Chondrocyte (in vitro differentiated cells): ENCODE measurements at places on chromosomes 16 and 17. TPM values are rescaled to one million over a fixed set of nuclear protein-coding genes. Genes with fewer than 3 reads are reported as not detected.

LGALS9B gene
- total RNA-seq: not detected in 3 replicates

ADAM11 gene
- total RNA-seq: 0.44 to 0.49 TPM (median 0.47 TPM) in 3 replicates

KRTAP4-5 gene
- not detected in 3 replicates for total RNA-seq

EPX gene
- total RNA-seq: not detected in 3 replicates

CCL13 gene
- total RNA-seq: not detected in 3 replicates

CCL17 gene
- not detected in 3 replicates for total RNA-seq

LUC7L3 gene
- 71.5 to 99.0 TPM (median 73.9 TPM) in 3 replicates for total RNA-seq

MT1F gene
- total RNA-seq: 2.6 to 5.8 TPM (median 4.4 TPM) in 3 replicates

TRAF7 gene
- total RNA-seq: 62.1 to 71.3 TPM (median 63.4 TPM) in 3 replicates

CRISPLD2 gene
- total RNA-seq: 1.7 to 12.1 TPM (median 11.7 TPM) in 3 replicates

DNA sequence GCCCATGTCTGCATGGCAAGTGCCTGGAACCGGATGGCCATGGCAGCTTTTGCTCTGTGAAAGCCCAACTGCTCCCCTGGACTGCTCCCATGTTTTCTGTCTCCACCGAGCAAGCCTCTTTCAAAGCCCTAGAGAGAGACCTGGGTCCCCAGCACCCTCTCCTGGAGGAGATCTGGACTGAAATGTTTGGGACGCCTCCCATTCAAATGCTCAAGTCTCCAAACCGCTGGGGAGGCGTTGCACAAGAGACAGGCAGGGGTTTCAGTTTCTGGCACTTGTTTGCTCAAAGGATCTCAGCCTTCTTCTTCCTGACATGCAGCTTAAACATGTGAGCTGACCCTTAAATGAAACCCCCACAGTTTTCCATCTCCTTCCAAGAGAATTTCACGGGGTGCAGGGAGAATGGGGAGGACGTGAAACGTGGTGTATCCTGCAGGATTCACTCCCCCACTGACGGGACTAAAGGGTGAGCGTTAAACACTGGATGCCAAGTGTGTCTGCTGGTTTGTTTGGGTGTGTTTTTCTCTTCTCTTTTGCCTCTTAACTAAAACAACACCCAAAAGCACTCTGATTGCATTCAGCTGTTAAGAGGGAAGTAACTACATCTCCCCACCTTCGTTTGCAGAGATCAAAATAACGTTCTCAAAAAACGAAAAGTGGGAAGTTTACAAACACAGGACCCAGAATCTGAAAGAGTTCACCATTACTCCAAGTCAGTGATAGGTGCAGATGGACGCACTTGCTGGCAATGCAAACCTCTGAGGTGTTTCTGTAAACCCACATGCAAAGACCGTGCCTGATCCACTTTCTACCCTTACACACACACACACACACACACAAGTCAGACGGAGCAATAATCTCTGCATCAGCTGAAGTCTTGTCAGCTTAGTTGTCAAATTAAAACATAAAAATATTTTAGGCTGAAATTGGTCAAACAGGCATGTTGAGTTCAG lies 256.9 kb downstream of the C16orf95 start:
- DNase-seq: no peak

GRCh38 chr17:21532763-21533385 lies 156.7 kb downstream of the KCNJ12 start:
- no peak for DNase-seq

GRCh38 chr17:40608061-40608581 lies 39.5 kb downstream of the SMARCE1 start:
- DNase-seq: no peak

DNA sequence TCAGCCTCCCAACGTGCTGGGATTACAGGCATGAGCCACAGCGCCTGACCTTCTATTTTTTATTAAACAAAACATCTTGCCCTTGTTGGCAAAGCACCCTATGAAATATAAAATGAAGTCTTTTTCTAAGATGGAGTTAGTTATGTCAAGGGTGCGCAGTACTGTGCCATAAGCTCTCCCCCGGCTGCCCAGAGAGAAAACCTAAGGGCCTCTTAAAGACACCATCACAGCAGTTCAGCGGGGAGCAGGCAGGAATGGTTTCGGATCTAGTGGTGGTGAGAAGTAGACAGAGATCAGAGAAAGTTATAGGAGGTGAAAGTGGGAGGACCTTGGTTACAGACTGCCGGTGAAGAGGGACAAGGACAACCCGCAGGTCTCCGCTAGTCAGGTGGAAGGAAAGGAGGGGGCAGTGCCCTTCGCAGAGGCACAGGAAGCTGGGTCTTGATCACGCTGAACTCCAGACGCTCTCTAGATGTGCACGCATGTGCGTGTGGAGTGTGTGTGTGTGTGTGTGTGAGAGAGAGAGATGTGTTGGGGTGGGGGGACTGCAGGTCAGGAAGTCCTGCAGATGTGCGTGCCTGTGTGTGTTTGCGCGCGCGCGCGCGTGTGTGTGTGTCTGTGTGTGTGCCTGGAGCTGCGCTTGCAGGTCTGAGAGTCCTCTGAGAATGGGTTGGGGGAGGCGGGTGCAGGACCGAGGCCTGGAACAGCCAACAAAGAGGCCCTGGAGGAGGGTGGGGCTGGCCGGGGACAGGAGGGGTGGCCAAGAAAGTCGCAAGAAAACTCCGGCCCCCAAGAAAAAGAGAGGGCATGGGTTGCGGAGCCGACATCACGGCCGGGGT lies 748 bp upstream of the CMTM3 start:
- no peak for DNase-seq

GRCh38 chr17:7405350-7406234 lies 1.7 kb upstream of the TMEM256 start:
- DNase-seq: no peak

- DNase-seq: no peak
These were observed 46.9 kb downstream of the NDEL1 start for GRCh38 chr17:8482546-8482945.

DNA sequence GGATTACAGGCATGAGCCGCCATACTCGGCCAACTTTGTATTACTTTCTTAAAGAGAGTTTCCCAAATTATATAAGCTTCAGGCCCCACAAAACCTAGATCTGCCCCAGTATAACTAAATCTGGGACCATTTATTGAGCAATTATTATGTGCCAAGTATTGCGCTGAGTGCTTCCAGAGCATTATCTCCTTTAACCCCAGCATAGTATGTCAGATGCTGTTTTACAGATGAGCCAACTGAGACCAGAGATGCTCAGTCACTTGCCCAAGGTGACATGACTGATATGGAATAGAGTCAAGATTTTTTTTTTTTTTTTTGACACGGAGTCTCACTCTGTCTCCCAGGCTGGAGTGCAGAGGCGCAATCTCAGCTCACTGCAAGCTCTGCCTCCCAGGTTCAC lies 1.9 kb upstream of the ERBB2 start:
- DNase-seq: no peak

DNA sequence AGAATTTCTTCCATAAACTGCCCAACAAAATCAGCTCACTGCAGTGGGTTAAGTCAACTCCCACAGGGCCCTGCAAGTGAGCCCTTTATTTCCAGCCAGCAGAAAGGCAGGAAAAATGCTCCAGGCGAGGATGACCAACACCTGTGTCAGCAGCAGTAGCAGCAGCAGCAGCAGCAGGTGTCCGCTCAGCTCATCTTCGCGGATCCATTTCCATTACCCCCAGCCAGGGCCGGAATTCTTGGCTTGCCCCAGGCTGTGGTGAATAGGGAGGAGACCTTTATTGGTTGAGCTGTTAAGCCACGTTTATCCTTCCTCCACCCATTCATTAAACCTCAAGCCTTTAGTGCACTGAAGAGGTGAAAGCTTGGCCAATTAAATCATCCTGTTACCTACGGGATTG lies 46.2 kb downstream of the MARCHF10 start:
- no peak for DNase-seq

DNA sequence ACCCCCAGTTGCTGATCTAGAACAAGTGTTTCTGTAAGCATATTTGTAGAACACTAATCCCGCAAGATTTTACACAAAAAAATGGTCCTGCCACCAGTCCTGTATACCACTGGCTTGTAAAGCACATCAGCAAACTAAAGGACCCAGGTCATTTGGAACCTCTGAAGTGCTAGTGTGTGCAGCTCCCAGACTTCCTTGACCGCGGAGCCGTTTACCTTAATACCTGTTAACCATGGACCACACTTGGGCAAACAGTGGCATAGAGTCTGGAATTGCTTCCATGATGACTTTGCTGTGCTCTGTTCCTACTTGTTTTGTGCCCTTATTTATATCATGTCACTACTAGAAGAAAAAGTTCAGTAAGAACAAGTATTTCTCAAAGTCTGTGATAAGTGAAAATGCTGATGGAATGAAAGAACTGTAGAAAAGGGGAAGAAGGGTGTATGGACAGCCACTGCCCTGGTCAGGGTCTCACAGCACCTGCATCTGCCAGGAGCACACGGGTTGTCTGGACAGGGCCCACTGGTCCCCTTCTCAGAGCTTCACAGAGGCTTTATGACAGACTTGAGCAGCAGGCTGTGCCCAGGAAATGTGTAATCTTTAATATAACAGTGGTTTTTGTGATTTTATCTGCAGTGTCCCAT lies 29.3 kb downstream of the ALDH3A2 start:
- no peak for DNase-seq

- no peak for DNase-seq
These were observed 6.7 kb downstream of the SHMT1 start for GRCh38 chr17:18356624-18357023.

DNA sequence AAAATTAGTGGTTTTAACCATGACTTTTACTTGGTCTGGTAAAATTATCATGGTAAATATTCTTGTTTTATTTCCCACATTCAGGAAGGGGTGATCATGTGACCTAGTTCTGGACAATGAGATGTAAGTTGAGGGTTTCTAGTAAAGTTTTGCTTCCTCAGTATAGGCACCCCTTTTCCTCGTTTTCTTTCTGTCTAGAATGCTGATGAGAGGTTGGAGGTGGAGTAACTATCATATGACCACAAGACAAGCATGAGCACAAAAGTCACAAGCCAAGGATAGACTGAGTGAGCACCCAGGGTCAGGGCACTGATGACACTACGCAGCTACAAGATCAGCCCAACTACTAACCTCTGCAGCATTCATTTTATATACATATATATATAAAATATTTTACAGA lies 53.9 kb downstream of the MYO1D start:
- DNase-seq: no peak

- no peak for DNase-seq
These were observed 21.6 kb upstream of the PHOSPHO1 start for GRCh38 chr17:49252148-49252695.

DNA sequence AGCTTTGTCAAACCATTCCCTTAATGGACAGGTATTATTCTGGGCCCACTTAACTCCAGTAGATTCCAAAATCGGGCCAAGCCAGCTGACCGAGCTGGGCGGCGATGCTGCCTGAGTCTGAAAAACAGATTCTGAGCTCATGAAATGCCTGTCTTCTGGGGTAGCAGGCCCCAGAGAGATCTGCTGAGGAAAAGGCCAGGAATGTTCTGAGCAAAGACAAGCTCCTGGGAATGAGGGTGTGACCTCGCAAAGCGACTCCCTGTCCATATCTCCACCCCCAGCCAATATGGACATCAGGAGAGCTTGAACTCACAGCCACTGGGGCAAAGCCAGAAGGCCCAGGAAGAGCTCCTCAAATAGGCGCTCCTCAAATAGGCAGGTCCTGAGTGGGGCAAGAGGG lies 23.7 kb downstream of the ZNF423 start:
- no peak for DNase-seq

DNA sequence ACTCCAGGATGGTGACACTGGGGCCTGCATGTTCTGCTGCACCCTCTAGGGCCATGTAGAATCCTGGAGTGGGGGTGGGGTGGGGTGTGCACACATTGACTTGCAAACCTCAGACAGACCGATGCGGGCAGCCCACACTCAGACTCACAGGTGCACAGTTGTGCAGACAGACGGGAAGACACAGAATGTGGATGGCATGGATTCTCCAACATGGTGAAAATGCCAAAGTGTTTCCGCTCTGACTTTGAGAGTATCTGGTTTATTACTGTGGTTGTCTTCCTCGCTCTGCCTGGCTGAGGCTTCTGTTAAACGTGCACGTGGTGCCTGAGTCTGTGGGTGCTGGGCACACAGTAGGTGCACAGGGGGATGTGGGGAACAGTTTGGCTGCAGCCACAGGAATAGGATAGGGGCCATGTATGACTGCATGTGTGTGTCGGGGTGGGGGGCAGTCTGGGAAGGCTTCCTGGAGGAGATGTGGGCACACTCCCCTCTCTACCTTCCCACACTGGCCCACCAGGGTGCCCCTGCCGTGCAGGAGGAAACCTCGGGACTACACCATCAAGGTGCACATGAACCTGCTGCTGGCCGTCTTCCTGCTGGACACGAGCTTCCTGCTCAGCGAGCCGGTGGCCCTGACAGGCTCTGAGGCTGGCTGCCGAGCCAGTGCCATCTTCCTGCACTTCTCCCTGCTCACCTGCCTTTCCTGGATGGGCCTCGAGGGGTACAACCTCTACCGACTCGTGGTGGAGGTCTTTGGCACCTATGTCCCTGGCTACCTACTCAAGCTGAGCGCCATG lies 9.0 kb upstream of the ADGRG3 start:
- no peak for DNase-seq

- DNase-seq: no peak
These were observed 23.8 kb downstream of the COTL1 start for GRCh38 chr16:84593825-84594724.

DNA sequence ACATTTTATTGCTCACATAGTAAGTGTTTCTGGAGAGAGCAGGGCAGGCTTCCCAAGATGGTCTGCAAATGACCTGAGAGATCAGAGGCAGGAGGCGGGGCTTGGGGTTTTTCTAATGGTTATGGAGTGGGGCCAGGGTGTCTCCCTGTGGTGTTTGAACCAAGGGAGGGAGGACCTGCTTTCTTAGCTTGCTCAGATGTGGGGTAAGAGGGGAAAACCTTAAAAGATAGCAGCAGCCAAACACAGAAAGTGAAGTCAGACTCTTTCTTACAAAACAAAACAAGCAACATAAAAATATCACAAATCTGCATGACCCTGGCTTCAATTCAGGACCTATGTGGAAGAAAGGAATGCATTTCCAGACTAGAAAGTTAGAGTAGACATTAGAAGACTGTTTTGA lies 22.9 kb upstream of the DNAJA2 start:
- DNase-seq: no peak

DNA sequence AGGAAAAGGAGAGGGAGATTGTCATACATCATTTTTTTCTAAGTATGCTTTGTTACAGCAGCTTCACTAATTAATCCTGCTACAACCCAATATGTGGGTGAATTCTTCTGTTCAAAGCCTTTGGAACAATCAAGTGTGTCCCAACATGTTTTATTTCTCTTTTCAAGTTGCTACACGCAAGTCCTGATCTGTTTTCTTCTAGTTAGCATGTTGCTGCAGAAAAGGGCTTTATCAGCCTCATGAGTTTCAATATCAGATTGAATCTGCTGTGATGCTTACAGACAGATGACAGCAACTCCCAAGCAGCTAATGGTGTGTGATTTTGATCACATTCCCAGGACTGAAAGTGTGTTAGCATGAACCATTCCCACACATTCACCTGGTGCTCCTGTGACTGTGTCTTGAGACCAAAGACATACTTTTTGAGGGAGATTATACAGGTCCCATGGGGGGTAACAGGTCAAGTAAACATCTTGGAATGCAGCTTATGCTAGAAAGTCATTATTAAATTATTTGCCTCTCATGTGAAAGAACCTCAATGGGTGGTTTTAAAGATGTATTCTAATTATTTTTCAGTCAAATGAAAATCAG lies 96.9 kb upstream of the KCNJ16 start:
- DNase-seq: no peak
